Fibroblast of gingiva (primary cell): ENCODE measurements at places on chromosomes 6 and 20.

- DNase-seq: peak; percentile 10
These were observed 65.8 kb downstream of the EPB41L2 start for GRCh38 chr6:130997061-130997753.

GRCh38 chr6:54404791-54405190 is 96.5 kb downstream of the TINAG start:
- peak; percentile 49 for DNase-seq

DNA sequence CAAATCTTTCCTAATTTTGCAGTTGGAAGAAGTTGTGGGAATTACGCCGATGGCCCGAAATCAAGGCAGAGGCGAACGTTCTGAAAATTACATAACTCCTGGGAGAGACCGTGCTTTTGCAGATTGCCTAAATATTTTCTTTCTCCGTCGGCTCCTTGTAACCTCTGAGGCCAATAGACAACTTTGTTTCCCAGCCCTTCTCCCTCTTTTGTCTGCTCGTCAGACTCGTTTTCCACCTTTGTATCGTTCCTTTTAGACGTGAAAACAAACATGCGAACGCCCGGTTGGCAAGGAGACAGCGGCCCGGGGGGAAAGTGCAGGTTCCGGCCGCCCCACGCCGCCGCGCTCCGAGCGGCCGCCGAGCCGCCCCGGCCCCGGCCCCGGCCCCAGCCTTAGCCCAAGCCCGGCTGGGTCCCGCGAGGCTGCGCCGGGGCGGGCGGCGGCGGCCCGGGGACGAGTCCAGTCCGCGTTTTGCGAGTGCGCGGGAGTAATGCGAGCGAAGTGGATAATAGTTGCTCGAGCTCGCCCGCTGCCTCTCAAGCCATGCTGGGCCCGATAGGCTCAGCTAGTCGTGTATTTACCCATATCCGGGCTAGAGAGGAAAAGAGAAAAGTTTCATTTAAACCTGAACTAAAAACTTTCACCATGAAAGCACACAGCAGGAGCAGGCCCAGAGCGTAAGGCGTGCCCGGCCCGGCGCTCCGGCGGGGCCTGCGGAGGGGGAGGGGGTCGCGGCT is at the start of gene ARID1B:
TSS of gene ARID1B (plus strand) at position 539 of the 737 bp plus-strand sequence. CDS start 303 bp downstream, outside the sequence.
- DNase-seq: peak; percentile 82

DNA sequence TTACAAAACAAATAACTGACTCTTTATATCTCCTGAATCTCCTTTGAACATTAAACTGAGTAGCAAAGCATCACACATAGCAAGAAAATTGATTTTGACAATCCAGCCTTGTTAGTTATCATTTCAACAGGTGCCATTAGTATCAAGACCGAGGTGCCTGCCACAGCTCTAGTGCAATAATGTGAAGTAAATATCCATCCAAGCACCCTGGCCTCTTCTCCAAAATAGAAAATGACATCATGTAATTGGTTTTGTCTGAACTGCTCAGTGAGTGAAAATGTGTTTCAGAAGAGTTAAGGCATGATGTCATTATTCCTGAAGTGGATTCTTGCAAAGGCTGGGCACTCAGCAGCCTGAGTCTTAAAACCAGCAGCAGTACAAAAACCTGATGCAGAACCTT is 341.4 kb downstream of the PLCB1 start:
- no peak for DNase-seq

DNA sequence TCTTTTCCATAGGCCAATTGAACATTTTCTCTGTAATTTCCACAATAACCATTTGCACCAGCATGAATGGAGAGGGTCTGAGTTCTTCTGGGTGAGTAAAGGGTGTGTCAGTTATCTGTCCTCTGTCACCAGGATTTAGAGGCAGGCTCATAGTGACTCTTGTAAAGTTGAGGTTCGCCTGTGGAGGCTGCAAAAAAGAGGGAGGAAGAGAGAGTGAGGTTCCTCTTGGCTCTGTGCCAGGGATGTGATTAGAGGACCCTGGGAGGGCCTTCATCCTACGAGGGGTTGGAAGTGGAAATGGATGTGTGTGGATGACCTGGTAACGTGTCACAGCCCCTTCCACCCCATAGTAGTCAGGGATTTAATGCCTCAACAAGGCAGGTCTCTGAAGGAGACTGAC is 242.0 kb downstream of the ESR1 start:
- DNase-seq: no peak

GRCh38 chr20:49769048-49769581 is 43.5 kb upstream of the SLC9A8 start:
- DNase-seq: no peak

DNA sequence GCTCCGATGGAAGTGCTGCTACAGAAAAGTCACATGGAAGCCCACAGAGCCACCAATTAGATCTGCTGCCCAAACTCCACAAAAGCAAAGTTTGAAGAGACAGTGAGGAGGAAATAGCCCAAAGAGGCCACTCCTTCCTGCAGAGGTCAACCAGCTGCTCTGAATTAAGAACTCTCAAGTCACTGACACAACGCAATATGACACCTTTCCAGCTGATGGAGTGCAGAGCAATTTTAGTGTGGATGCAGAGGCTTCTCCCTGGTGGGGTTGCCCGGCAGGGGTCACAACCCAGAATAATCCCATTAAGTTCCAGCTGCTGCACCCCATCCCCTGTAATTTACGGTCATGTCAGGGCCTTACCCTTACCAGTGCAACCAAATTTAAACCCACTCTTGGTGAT is 361.9 kb upstream of the JARID2 start:
- peak; percentile 69 for DNase-seq

DNA sequence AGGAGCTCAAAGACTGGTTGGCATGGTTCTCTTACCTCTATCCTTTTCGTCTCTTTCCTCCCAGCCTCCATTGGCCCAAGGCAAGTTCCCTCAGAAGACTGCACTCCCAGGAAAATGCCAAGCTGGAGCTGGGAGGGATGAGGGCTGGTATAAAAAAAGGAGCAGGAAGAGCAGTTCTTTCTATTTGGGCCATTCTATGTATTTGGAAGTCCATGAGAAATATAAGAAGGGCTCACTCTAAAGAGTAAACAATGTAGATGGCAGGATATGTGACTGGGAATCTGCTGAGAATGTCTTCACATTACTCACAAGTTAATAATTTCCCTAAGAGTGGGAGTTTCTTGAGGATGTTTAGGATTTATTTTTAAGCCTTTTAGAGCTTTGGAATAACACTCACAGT is 36.6 kb upstream of the ADTRP start:
- no peak for DNase-seq

DNA sequence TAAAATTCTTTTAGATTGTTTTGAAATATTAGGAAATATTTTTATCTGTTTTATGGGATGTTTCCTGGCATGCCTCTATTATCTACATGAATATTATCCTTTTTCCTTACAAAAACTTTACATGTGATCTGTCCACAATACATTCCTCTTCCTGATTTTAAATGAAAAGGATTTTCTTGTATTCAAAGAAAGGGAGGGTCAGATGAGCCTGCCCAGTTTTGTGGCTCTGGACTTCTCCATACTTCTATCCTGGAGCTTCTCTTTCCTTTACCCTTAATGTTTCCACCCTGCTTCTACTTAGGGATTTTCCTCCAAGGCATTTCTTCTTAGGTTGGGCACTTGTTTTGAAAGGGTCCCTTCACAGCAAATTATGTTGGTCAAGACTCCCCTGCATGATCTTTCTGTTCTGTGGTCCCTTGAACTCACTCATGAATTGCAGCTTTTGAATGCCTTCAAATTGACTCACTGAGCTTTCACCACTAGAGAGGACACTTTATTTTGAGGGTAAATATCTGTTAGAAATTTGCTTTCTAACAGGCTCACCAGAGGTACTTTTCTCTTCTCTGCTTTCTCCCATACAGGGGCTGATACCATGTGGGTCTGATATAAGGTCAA is 104.9 kb downstream of the CENPW start:
- peak; percentile 20 for DNase-seq

GRCh38 chr20:38663660-38664059 is 60.6 kb upstream of the SLC32A1 start:
- DNase-seq: no peak

DNA sequence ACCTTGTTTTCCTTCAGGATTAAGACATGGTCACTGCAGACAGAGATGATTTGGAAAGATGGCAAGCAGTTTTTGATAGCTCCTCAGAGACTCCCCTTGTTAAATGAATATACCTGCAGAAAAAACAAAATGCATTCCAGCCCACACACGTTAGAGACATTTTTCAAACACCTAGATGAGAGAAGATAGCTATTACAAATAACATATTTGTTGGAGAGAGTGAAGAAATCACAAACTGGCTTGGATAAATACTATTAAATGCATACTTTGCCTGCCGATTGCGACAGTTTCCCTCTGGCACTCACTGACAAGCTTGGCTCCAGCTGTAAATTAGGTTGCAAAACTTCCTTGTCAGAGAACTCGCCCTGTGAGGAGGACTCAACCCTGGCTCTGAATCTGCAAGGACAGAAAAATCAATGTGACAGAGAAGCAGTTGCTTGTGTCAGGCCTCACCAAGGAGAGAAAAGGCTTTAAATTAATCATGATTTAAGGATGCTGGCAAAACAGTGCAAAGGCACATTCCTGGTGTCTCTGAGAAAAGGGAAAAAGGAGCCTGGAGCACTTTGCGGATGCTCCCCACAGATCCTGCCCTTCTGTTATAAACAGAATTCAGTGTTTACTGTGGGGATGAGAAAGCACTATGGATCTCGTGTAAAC is 423.7 kb upstream of the MARCKS start:
- DNase-seq: peak; percentile 95

DNA sequence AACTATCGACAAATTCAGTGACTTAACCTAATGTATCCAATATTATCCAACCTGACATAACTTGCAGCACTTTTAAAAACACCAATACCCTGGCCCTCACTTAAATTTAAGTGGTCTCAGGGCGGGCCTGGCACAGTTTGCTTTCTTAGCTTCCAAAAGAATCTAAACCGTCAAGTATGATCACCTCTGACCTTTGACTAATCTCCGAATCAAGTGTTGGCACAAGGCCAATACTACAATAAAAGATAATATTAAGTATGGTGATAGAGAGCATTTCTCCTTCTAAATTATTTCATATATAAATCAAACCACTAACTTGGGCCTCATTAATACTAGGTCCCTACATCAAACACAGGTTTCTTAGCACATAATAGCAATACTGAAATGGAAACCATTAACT is 153.0 kb downstream of the PTPRK start:
- no peak for DNase-seq

DNA sequence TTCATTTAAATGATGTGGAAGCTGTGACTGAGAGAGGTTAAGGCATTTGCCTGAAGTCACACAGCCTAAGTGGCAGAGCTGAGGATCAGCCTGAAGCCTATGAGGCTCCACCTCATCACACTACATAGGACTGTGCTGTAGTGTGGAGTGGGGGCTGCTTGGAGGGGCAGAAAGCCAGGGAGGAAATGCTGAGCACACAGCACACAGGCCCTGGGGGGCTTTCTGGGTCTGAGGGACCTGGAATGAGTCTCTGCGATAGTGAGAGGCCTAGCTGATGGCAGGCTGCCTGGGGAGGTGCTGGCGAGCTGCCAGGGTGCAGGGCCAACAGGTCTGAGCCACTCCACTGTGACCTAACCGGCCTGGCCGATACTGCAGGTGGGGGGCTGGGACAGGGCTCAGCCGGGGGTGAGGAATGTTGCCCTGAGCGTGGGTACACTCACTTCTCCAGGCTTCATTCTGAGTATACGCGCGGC is 2.2 kb upstream of the ARHGAP40 start:
- DNase-seq: no peak

DNA sequence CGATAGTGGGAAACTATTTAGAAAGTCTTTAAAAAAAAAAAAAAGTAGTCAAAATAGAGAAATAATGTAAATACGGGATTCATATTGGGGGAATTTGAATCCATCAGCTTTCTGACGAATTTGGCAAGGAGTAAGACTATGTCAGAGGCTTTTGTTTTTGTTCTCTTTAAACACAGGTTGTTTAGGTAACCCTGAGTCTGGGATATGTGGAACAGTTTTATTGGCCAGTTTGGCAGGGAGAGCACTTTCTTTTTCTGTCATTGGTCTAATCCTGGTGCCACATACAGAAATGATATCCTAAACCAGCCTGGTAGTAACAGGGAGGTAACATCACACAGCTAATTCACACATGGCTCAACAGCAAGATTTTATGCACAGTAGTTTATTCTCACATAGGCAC is 27.7 kb downstream of the HAO1 start:
- no peak for DNase-seq

GRCh38 chr6:13203145-13203544 is 125.2 kb downstream of the TBC1D7 start:
- DNase-seq: no peak

DNA sequence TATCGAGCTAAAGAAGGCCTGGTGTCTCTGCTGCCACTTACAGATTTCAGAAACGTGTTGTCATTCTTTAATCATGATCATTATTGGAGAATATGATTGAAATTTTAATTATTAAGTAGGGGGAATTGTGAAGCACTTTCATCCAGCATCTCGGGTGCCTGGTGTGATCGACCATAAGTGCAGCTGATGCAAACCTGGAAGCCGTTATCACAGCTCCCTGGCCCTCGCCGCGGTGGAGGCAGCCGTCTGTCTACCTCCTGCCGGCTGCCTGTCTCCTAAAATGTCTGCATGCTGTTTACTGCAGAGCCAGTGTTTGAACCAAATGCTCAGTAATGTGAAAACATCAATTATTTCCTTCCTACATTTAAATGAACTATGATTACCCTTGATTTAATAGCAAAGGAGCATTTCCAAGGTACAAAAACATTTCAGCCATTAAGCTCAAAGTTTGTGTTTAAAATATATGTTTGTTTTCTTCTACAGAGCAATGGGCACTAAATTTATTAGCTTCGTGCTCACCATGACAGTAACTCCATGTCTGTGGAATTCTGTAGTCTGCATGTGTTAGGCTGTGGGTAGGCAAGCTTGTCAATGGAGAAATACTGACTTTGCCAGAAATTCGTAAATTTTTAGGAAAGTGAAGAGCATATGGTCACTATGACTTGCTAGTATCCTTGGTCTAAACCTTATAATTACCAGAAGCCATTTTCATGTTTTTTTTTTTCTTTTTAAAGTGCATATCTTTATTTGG is 184.5 kb upstream of the AGPAT4 start:
- DNase-seq: no peak

DNA sequence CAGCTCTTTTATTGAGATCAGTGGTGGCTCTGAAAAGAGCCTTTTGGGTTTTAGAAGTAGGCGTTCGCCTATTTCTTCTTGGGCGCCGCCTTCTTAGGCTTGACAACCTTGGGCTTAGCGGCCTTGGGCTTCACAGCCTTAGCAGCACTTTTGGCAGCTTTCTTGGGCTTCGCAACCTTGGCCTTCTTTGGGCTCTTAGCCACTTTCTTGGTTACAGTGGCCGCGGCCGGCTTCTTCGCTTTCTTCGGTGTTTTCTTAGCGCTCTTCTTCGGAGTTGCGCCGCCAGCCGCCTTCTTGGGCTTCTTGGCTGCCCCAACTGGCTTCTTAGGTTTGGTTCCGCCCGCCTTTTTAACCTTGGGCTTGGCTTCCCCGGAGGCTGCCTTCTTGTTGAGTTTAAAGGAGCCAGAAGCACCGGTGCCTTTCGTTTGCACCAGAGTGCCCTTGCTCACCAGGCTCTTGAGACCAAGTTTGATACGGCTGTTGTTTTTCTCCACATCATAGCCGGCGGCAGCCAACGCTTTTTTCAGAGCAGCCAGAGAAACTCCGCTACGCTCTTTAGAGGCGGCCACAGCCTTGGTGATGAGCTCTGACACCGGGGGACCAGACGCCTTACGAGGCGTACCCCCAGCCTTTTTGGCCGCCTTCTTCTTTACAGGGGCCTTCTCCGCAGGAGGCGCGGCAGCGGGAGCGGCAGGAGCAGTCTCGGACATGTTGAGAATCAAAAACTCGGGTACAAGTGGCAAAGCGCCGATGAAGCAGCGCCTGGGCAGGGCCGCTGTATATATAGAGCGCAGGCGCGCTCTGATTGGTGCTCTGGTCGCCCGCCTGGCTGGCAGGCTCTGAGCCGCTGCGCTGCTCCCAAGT is 31.3 kb upstream of the HFE start:
- DNase-seq: peak; percentile 91
